ENCODE measurements at places on chromosomes 3 and 15.

- DNase-seq: no peak
Observed at GRCh38 chr15:92603743-92604470, 51.7 kb downstream of the FAM174B start.

GRCh38 chr15:77138167-77138522, 67.2 kb upstream of the TSPAN3 start:
- DNase-seq: no peak

GRCh38 chr3:29933802-29934490, 653.1 kb downstream of the RBMS3 start:
- DNase-seq: no peak

DNA sequence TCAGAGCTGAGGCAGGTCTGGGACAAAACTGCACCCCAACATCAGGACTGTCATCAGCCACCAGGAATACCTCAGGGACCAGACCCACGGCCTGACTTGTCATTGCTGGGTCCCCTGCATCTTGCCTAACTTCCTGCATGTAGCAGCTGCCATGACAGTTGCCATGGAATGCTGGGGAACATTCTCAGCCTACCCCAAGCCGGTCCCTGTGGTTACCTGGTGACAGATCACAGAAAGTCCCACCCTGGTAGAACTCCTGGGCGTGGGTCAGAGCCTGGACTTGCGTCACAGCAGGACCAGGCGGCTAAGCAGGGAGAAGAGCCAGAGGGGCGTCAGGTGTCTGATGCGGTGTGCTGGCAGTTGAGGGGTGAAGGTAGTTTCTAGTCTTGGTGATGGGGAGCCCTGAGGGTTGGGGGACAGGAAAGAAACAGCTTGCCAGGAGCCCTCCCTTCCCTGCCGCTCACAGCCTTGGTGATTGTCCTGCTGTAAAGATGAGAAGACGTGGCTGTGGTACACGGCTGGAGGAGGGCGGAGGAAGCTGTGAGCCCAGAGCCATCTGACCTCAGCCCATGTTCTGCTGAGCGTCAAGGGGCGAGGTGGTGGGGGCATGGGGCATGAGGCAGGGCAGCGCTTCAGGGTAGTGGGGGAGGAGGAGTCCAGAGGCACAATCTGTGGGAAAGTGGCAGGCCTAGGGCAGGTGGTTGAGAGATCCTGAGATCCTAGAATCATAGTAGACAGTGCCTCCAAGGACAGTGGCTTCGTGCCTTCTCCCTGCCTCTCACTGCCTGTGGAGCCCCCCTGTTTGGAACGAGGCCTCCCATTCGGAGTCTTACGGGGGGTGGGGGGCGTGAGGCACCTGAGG, 5.4 kb downstream of the H1-8 start:
- no peak for DNase-seq

- DNase-seq: no peak
Observed at GRCh38 chr3:111414531-111414930, 127.5 kb upstream of the CD96 start.

- no peak for DNase-seq
Observed at GRCh38 chr15:60649845-60650548, 171.1 kb upstream of the ICE2 start.

DNA sequence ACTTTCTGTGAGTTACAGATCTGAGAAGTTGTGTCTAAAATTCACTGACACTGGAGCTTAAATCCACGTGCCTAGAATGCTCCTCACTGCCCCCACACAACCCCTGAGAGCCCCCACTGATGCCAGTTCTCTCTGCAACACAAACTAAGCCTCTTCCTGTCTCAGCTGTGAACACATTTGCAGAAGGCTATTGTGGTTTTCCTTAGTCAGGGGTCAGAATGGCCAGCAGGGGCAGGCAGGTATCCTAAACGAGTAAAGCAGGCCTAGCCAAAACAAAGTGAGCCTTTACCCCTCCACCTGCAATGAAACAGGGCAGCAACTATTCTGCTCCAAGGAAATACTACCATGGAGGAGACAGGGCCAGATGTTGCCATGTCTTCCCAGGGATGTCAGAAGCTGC, 78.6 kb downstream of the FHIT start:
- DNase-seq: no peak

DNA sequence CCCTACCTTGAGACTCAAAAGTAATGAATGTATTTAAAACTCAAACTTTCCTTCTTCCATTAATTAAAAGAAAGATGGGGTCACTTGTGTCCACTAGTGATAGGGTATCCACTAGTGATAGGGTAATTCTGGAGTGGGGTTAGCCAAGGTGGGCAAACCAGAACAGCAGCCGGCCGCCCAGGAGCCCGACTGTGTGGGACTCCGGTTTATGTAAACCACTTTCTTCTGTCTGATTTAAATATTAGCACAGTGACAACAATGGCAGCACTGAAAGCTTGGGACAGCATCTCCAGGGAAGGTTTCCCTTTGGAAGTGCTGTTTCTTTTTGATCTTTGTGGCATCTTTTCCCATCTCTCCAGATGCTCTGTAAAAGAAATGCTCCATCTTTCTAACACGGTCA, 722 bp downstream of the MYZAP start:
- DNase-seq: no peak

- DNase-seq: no peak
Observed at GRCh38 chr3:107441617-107442016, 64.4 kb downstream of the CCDC54 start.

GRCh38 chr3:53834429-53835095, 11.7 kb downstream of the CHDH start:
- DNase-seq: no peak

GRCh38 chr15:72318408-72318942, 1.5 kb downstream of the CELF6 start:
- DNase-seq: no peak

GRCh38 chr3:186381424-186382216, 19.6 kb upstream of the DGKG start:
- no peak for DNase-seq

DNA sequence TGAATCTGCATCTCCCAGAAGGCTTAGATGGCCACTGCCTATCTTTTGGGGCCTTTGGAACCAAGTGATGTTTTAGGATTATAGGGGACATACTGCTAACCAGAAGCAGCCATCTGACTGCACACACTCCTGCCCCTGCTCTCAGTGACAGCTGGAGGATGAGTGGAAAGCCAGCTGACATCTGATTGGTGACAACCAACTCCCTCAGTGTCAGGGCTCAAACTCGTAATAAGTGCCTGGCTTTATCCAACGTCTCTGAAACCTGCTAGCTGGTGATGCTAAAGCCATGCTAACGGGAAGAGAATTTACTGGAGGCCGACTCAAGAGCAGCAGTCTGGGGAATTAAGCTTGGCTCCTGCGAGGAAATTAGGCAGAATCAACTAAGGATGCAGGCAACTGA, 35.1 kb downstream of the KY start:
- no peak for DNase-seq

DNA sequence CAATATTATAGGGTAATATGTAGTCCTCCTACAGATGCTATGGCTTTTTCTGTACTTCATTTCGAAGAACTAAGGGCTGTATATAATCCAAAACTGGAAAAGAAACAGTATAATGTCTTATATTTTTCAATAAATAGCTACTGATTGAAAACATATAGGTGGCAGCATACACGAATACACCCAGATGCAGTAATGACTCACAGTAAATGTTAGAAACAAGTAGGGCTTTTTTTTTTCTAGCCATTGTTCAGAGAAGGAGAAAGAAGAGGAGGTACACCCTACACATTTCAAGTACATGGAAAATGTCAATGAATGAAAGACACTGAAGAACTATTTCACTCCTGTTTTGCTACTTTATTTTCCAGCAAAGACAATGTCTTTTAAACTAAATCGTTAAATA, 9.4 kb downstream of the DAZL start:
- no peak for DNase-seq

DNA sequence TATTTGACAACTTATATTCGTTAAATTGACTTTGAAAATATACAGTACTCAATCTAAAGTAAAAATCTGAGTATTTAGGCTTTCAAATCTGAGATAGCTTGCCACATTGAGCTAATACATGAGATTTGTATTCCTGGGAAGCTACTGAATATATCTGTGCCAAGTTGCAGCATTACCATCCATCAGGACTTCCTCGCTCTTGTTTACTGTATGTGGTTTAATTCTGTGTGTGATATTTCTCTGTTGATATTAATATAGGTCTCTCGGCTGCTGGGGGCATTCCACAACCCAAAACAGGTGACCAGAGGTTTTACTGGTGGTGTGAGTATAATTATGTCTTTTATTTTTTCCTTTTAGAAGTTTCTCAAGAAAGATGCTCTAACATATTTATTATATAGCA, 5.8 kb downstream of the IDH3A start:
- no peak for DNase-seq

GRCh38 chr15:58378241-58379085, 53.3 kb upstream of the LIPC start:
- DNase-seq: no peak

GRCh38 chr3:33211444-33211843, 7.2 kb downstream of the SUSD5 start:
- peak; percentile 31 for DNase-seq
